Inflammatory macrophage (primary cell): ENCODE measurements at places on chromosomes 2 and 18.

DNA sequence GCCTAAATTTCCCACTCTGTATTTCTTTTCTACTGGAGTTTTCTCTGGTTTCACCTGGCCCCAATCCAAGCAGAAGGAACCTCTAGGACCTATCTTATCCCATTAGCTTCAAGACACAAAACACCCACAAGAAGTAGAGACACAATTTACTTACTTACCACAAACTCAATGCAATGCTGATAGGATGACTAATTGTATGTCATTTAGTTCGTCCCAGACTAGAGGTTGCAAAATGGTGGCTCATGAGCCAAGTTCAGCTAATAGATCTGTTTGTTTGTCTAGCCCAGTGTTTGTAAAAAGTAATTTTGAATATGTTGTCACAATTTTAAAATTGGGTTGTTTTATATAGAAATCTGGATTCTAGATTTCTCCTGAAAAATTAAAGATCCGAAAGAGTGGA is 34.7 kb upstream of the ZSWIM2 start:
- DNase-seq: no peak

DNA sequence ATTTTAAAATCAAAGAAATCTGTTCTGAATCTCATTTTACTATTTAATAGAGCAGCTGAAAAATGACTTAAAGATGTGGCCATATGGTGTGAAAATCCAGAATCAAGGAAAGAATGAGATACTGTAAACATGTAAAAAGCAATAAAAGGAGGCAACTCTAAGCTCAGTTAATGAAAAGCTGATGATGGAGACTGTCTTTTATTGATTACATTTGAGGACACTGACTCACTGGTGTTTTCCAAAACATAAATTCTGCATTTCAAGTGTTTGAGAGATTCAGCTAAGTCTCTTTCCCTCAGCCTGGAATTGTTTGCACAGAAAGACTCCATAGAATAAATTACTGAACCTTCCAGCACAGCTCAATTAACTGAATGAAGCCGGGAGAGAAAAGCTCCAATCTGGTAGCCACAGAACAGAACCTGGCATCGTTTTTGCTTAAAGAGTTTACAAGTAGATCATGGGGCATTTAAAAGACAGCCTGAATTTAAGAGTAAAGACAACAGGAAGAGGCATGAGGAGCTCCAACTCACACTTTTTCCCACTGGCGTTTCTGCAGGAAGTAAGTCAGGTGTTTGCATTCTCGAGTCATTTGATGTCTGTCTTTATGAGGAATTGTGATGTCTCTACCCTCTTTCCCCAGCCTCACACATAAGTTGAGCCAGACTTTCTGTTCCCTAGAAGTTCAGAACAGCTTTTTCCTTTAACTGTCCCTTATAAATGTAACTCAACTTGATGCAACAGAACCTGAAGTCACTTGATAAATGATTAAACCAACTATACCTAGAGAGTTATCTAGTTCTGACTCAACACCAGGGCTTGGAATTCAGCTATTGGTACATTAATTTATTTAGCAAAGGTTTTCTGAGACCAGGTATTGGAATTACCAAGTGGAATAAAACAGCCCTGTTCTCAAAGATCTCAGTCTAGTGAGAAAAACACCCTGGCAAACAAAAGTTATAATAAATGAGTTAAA is 53.3 kb downstream of the FTCDNL1 start:
- DNase-seq: no peak

GRCh38 chr2:70566906-70567305 is 13.3 kb upstream of the TGFA start:
- no peak for DNase-seq

DNA sequence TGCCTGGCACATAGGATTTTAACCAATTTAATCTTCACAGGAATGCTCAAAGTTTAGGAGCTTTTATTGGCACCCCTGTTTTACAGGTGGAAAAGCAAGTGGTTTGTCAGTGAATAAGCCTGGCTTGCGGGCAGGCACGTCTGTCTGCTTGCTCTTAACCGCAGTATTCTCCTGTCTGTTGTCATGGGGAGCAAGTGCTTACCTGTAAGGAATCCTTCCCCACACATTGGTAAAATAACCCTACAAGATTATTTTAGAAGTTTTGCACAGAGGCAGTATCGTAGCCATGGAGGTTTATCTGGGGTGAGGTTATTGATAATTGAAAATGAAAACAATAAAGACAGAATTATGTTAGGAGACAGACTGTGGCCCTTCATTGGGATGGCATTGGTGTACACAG is 174.9 kb downstream of the AGAP1 start:
- DNase-seq: no peak

DNA sequence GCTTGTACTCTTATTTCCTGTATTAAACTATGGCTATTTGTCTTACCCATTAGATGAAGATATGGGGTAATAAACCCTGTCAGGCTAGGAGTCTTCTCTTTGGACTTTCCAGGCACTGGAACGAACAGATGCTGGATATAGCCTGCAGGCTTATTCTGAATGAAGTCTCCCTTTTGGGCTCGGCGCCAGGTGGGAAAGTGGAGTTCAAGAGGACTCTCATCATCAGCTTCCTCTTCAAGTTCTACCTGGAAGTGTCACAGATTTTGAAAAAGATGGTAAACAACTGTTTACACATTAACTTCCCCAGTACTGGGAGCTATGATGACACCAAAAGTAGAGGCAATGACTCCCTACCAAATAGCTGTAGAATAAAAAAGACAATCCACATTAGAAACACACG is 27.9 kb downstream of the AOX1 start:
- DNase-seq: no peak

GRCh38 chr2:135164431-135164830 is 112.3 kb downstream of the RAB3GAP1 start:
- DNase-seq: no peak

DNA sequence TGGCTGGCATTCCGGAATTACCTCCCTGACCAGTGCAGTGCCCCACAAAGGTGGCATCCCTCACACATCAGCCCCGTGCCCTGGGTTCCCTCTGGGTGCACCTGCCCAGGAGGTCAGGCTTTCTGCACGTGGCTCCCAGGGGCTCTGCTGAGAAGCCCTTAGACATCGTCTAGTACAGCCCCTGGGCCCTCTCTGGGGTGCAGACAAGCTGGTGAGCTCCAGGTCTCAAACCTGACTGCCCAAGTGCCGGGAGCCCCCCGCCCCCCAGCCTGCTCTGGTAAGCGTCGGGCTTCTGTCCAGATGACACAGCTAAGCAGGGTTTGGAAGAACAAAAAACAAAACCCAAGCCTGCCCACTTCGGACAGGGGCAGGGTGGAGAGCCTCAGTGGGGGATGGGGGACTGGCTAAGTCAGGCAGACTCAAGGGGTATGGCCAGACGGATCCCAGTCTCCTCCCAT is 20.2 kb downstream of the TWIST2 start:
- DNase-seq: no peak
